ENCODE measurements at places on chromosomes 4 and X. TPM values are rescaled to one million over a fixed set of nuclear protein-coding genes. Genes with fewer than 3 reads are reported as not detected.
A peak's percentile ranks its signal among the peaks of the same experiment; 100 is the strongest.

DNA sequence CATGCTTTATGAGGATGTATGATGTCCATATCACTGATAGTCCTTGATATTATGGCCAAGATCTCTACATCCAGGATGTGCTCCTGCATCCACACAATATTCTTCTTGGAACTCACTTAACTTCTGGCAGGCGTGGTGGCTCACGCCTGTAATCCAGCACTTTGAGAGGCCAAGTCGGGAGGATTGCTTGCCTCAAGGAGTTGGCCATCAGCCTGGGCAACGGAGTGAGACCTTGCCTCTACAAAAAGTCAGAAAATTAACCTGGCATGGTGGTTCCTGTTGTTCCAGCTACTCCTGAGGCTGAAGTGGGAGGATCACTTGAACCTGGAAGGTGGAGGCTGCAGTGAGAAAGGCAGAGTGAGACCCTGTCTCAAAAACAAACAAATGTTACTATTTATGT is 2.3 kb upstream of the HNRNPD start:
- DNase-seq: no peak

Gene SLC9B2
- 67.3 TPM for total RNA-seq

Gene VEGFC
- 3.6 TPM for total RNA-seq

Gene CSAG1
- total RNA-seq: not detected

DNA sequence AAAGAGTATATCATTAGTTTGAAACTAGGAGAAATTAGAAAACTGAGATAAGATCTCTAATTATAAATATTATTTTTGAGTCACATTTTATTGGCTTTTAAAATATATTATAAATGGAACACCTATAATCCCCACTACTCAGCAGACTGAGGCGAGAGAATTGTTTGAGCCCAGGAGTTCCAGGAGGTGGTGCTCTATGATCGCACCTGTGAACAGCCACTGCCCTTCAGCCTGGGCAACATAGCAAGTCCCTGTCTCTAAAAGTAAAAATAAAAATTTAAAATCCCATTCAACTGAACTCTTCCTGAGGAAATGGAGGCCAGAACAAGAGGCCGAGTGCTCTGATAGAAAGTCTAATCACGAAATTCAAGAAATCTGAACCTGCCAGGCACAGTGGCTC is 6.3 kb upstream of the C4orf36 start:
- DNase-seq: no peak

Gene ZFP42
- total RNA-seq: 0.55 TPM

GRCh38 chrX:80513625-80514024 is 93.4 kb downstream of the TENT5D start:
- no peak for DNase-seq

DNA sequence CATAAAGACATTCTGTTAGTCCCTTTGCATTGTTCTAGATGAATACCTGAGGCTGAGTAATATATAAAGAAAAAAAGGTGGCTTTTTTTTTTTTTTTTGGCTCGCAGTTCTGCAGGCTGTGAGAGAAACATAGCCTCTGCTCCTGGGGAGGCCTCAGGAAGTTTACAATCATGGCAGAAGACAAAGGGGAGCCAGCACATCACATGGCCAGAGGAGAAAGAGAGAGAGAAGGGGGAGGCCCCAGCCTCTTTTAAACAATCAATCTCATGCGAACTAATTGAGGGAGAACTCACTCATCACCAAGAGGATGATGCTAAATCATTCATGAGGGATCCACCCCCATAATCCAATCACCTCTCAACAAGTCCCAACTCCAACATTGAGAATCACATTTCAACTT is 364.0 kb upstream of the EPHA5 start:
- DNase-seq: no peak

Gene ADGRL3
- 118 TPM for total RNA-seq

GRCh38 chrX:54419559-54420302 is 20.5 kb upstream of the TSR2 start:
- DNase-seq: no peak

Gene CRMP1
- total RNA-seq: 124 TPM

- no peak for DNase-seq
Observed at GRCh38 chr4:84319124-84319523, 180.0 kb downstream of the NKX6-1 start.

DNA sequence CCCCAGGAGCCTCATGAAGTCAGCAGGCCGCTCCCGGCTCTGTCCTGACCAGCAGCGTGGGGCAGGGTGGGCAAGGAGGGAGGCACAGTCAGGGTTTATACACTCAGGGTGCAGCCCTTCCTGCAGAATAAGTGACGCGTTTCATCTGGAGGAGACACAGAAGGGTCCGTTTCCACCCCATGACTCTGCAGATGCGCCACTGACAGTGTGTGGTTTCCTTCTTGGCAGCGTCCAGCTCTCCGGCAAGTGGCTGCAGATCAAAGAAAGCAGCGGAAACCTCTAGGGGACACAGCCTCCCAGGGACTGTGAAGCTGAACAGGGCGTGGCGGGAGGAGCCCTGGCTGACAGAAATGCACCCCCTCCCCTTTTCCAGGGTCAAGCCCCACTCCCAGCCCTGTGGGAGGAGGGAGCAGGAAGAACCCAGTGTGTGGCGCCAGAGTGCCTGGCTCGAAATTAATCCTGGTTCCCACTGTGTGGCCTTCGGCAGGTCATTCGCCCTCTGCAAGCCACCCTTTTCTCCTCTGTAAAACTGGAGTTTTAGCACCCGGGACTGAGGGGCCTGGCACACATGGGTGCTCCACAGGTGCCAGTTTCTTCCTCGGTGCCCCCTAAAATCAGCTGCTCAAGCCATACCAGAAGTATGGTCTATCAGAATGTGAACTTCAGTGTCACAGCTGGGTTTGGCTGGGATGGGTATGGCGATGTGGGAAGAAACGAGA is 17.3 kb upstream of the TBC1D14 start:
- no peak for DNase-seq

DNA sequence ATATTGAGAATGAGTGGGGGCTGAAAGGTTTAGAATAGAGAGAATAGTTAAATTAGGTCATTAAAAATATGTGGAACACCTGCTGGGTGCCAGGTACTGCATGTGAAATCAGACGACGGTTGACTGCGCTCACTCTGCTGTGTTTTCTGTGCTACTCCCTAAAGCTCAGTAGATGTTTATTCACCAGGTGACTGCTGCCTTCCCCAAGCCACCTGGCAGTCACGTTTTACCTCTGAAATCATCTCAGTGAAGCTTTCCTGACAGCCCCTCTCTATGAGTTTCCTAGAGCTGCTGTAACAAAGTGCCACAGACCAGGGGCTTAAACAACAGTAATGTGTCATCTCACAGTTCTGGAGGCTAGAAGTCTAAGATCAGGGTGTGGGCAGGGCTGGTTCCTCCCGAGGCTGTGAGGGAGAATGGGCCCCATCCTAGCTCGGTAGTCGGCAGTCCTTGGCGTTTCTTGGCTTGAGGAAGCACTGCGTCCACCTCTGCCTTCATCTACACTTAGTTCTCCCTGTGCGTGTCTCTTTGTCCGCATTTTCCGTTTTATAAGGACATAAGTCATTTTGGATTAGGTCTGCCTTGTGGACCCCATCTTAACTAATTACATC is 25.3 kb downstream of the ADD1 start:
- no peak for DNase-seq

DNA sequence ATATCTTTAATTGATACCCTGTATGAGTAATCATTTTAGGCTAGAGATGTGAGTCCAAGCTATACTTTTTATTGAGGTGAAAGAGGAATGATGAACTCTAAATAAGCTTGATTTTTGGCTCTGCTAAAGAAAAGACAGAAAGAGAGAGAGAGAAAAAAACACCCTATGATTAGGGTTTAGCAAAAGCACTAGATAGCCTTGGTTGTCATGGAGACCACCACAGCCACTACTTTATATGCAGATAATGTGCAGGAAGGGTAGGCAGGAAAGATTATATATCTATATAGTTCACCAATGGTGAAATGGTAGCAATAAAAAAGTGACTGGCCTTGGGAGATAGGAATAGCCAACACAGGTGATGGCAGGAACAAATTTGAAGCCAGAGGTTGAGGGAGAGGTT is 69.9 kb upstream of the CAMK2D start:
- DNase-seq: no peak

Gene UGT2B11
- total RNA-seq: not detected

- no peak for DNase-seq
Observed at GRCh38 chrX:110836982-110837381, 41.4 kb upstream of the CHRDL1 start.

DNA sequence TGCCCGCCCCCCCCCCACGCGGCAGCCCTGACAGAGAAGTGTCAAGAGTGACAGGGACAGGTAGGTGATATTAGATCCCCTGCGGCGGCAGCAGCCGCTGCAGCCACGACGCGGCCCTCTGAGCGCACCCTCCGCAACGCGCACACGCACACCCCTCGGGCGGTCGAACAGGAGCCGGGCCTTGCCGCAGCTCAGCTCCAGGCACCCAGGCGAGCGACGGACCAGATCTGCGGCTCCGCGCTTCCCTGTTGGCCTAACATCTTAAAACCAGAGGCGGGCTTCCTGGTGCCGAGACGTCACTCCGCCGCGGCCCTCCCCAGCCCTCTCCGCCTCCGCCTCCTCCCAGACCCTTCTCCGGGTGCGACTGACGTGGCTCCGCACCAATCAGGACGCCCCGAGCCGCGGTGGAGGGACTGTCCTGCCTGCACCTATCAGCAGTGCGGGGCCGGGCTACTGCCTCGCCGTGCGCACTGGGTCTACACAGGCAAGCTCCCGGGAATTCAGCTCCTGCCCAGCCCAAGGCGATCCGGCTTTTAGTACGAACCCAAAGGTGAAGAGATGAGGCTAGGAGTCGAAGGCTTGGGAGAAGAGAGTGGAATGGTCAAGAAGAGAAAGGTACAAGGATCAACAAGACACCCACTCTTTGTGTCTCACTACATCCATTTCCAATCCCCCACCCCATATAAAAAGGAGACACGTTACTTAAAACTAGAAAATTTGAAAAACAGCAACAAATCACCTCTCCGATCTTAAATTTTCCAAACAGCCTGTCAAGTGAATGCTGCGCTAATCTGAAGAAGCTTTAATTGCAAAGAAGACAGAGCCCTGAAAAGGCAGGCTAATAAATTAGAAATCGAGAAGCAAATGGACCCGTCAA is at the start of gene PITX2:
PITX2 (minus strand) TSS at position 237 of the 877 bp plus-strand sequence. CDS start 617 bp downstream, outside the sequence.
- DNase-seq: no peak

DNA sequence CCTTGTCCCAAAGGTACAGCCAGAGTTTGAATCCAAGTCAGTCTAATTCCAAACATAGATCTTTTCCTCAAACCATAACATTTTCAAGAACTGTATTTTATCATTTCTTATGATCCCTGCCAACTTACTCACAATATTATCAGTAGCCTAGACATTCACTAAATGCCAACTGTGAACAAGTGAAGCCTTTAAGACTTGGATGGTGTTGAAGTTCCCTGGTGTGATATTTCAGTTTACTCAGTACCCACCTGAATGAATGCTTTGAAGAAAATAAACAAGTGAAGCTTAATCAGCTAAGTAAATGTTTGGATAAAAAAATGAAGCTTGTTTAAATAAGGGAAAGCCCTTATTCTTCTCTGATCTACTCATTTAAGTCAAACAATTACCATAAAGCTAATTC is 1028.3 kb downstream of the DMD start:
- no peak for DNase-seq

DNA sequence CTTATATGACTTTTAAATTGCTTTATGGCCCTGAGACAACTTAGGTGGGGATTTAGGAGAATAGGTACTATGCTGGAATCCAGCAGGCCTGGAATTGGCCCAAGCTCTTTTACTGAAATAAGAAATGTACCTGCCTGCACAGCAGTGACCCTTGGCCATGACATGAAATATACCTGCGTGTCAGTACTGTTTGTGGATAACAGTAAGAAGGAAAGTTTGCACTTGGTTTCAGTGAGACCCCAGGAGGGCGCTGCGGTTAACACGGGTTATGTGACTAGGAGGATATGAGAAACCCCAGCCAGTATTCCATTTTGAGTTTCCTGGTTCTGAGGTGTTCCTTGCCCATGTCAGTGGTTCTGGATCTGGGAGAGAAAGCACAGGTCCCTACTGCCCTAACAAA is 5.3 kb downstream of the MTM1 start:
- no peak for DNase-seq

GRCh38 chrX:100850317-100850716 is 23.8 kb downstream of the NOX1 start:
- no peak for DNase-seq

GRCh38 chrX:93242897-93243296 is 430.5 kb downstream of the NAP1L3 start:
- DNase-seq: no peak

DNA sequence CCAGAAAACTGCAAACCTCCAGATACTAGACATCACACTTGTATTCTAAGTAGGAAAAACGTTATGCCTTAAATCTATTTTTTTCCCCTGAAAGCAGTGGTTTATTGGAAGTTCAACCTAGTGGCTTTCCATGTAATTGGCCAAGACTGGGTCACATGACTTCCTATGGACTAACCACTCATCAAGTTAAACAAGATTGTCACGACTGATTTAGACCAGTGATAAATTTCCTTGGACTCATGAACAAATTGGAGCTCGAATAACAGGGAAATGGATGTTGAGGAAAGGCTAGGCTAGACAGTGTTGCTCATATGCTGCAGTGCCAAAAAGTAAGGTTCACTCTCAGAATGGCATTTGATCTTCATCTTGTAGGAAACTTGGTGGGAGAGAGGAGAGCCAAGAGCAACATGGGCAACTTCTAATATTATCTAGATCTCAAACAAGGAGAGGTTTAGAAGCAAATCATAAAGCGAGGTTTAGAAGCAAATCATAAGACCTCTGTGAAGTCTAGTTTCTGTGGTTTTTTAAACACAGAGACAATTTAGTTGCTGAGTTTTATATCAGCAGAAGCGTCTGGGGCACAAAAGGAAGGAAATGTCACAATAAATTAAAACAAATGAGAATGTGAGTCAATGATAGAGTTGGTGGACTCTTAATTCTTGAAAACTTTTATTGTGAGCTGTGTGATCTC is 165.6 kb upstream of the BOD1L1 start:
- no peak for DNase-seq

GRCh38 chrX:129813662-129814368 is 29.9 kb downstream of the ZDHHC9 start:
- DNase-seq: peak; percentile 36

GRCh38 chrX:115912372-115912897 is 258.1 kb upstream of the AGTR2 start:
- DNase-seq: no peak

DNA sequence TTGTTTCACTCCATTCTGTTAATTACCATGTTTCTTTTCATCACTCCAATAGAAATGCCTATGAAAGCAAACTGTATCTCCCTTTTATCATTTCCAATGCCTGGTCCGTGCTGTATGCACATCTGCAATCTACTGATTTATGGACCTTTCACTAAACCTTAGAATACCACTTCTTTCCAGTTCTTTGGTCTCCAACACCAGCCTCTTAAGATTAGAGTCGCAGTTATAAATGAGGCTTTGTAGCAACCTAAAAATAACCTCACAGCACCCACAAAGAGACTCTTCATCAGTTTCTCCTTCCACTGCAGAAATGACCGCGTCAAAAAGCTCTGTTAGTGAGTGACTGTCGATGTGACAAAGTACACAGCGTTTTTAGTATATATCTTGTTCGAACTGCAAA is 282.6 kb downstream of the ADGRA3 start:
- peak; percentile 71 for DNase-seq

DNA sequence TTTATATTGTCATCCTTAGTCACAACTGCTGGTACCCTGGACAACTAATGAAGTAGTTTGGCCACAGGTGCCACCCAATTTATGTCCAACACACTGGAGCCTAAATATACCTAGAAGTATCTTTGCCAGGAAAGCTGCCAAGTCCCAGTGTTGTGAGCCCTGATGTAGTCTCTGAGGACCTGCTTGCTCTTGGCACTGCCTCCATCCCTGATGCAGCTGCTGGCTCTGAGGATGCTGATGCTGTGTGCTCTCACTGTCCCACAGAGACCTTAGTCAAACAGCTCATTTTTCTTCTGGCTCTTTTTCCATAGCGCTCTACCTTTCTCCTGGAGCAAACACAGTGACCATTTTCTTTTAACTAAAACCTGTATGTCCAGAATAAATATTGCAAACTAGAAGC is 1535.4 kb upstream of the ADGRL3 start:
- peak; percentile 14 for DNase-seq
